RPMI7951 (cell line): ENCODE measurements at places on chromosomes 4 and X.

DNA sequence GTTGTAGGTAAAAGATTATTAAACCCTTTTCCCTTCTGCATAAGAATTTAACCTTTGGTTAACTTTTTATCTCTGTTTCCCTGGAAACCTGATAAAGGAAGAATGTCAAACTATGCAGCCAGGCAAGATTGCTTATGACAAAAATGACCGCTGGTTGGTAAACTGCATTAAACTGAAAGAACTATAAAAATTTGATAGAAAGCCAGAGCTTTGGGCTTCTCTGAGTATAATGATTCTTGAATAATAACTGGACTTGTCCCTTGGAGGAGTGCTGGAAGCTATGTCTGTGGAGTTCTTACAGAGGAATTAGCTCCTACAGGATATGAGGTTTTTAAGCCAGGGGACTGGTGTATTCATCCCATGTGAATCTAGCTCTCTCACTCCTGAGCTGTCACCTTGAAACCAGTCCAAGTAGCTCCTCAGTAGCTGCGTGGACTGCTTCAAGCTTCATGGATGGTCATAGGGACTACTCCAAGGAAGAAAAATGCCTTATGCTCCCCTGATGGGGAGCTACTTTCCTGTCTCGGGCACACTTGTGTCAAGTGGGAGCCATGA, 52.0 kb downstream of the RASL11B start:
- DNase-seq: peak; percentile 35

DNA sequence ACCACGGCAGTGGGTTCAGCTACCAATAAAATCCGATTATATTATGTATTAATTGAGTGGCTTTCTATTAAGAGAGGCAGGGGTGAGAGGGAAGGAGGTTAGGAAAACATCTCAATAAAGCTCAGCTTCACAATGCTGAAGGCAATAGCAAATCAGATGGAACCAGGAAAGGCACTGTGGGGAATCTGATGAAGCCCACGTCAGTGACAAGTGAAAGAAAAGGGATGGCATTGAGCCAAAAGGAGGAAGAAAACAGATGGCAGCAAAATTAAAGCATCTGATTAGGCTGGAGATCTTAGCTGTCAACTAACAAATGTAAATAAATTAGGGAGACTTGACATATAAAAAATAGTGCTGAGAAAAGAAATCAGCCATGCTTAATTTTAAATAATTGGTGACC, 180.9 kb downstream of the RASL11B start:
- DNase-seq: no peak

DNA sequence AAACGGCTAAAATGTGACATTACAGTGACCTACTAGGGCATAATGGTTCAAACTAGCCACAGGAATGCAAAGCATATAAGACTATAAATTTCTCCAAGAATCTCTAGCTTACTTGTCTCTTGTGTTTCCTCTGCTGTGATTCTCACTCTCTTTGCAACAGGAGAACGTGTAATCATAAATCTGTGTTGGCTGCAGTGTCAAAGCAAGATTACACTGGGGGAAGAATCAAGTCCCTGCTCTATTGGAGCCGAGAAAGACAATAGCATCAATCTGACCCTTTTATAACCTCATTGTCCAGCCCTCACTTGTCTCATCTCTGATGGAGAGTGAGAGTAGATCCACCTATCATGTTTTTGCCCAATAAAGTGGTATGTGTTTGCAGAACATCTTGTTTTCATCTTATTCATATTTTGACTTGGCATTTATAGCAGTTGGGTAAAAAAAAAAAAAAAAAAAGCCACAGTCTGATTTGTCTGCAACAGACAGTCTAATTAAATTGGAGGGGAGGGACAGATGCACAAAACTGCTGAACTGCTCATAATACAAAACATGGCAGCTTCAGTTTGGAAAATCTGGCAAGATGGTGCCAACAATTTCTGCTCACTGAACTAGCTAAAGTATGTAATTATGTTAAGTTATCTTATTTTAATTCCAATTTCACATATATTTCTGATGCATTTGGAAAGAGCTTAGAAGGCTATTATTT, 165.0 kb upstream of the GABRA2 start:
- no peak for DNase-seq

- no peak for DNase-seq
These were observed 471.2 kb downstream of the GASK1B start for GRCh38 chr4:157701695-157701994.

DNA sequence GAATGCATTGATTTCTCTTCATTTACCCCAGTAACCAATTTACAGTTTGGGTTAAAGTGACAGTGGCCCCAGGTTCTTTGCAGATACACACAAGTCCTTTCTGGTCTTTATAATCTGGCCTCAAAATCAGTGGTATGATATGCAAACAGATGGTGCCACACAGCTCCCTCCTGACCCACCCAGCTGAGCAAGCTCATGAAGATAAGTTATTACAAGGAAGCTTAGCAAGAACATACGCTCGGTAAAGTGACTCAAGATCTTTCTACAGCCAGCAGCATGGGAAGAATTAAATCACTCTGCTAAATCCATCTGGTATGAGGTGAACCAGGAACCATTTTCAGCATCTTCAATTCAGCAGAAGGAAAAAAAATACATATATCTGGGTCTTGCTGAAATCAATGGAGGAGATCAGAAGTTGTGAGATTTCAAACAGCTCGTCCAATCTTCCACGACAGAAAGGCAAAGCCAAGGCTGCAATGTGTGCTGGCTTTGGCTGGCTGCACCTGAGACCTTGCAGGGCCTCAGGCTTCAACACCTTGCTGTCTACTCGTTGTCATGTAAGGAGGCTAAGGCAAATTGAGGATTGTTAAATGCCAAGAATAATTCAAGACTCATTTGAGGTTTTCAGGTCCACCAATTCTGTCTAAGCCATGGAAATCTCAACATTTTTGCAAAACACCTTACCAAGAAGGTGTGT, 28.2 kb downstream of the SEL1L3 start:
- no peak for DNase-seq
